Iris pigment epithelial cell (primary cell): ENCODE measurements at places on chromosomes 3 and 15.
A peak's percentile ranks its signal among the peaks of the same experiment; 100 is the strongest.

DNA sequence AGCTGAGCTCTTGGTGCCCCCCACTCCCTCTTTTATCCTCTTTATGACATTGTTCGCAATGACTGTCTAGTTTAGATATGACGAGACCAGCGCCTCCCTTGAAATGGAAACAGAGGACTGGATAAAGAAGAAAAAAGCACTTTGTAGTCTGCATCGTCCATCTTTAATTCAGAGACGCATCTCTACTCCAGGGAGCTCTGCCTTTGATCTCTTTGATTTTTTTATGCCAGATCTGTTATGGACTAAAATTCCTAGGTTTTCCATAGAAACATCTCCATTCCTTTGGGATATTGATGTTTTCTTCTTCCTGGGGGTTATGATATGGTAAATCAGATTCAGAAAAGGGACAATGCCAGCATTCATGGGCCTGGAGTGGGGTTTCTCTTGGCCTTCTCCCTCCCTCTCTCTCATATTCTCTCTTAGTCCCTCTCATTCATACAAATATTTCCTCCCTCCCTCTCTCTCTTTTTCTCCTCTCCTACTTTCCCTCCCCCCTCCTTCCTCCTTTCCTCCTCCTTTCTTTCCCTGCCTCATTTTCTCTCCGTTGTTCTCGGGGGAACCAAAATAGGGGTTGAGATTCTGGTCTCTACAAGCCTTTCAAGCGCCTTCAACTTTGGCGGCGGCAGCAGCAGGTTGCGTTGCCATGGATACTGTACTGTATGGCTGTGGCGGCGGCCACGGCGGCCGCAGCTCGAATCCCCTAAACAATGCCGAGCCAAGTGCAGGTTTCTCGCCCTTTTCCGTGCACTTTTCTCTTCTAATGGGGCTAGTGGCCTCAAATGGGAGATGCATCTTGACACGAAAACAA lies 45.5 kb downstream of the ZIC4 start:
- DNase-seq = no peak

DNA sequence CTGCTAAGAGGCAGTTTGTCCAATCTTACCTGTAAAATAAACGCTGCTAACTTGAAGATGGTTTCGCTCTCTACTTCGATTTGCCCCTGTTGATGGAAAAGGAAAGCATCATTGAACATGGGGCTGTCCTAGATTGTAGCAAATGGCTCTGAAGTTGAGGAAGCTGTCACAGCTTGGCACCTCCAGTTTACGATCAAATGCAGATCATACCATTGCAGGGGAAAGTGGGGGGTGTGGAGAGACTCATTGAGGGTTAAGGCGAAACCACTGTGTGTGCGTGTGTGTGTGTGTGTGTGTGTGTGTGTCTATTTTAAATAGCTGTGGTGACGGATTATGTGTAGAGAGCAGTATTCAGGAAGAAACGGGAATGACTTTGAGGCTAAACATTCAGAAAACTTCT lies 127.6 kb upstream of the LMOD3 start:
- peak; percentile 45 for DNase-seq

GRCh38 chr3:152039887-152040286 lies 166.4 kb downstream of the SUCNR1 start:
- no peak for DNase-seq

GRCh38 chr3:120111898-120112297 lies 17.7 kb upstream of the GSK3B start:
- DNase-seq = no peak

- DNase-seq = peak; percentile 72
Observed at GRCh38 chr15:66505430-66505811, 295 bp downstream of the ZWILCH start.

DNA sequence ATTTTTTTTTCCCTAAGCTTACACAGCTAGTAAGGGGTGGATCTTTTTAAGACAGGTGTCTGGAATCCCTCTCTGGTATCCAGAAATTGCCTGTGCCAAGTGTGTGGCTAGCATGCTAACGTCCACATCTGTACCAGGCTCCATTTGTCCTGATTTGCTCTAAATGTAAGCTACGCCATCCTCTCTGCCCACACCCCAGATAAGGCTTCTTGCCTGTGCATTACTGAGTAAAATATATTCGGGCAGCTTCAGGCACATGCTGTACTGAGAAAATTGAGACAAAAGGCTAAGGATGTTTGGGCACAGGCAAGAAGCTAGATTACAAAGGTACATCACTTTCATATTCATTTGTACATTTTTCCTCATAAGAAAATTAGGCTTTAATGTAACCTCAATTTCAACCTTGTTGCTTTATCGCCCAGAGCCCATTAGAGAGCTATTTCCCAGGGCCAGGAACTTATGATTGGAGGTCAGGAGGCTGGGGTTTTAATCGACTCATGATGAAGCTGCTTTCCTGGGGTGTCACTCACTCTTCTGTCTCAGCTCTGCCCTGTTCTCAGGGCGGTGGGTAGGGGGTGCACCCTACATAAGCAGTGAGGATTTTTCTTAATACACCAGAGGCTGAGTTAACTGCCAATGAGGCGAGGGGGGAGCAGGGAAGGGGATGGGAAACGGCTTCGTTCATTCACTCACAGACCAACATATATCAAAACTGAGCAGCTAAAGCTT lies 106.3 kb downstream of the RORA start:
- no peak for DNase-seq

DNA sequence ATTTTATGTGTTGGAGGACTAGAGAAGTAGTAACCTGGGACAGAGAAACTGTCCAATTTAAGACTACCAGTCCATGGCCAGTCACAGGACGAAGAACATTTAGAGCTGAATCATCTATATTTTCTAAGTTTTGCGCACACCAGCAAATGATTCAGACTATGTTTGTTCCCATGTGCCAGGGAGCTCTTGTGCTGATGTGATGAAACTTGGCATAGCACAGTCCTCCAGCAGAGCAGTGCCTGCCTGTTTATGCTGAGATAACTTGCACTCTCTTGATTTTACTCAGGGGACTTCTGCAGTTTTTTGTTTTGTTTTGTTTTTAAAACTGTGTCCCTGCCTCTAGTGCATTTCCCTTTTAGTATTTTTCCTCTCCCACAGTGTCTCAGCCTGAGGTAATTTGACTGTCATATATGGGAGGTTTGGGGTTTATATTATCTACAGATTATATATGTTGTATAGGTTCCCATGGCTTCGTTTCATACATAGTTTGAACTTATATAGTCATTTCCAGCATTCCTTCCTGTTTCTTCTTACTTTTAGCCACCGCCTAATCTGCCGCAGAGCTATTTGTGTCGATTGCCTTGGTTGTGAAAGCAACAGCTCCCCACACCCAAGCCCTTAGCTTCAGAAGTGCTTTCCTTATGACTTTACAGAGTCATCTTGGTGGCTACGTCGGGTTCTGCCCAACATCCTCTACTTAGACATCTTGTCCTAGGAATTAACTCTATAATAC lies 45.5 kb downstream of the PPM1L start:
- no peak for DNase-seq

GRCh38 chr15:94097552-94097951 lies 133.8 kb upstream of the MCTP2 start:
- no peak for DNase-seq

DNA sequence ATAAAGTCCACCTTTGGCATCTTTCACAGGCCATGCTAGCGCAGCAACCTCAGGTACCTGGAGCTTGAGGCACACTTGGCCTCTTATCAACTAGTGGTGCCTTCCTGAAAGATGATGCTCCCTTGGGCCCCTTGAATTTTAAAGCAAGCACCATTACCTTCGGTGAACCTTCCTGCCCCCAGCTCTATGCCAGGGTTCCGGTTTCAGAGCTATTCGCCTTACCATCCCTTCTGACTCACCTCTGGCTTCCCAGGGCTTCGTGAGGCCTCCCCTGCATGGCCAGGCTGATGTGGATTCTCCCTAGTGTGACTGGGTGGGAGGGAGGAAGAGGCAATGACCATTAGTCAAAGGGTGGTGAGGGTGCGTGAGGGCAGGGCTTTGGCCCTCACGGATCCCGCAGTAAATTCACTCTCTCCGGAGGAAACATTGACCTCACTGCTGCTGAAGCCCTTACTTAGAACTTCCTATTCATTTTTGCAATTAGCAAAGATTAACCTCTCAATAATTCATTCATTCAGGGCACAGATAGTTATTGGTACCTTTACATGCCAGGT lies 16.3 kb downstream of the BHLHE40 start:
- DNase-seq = peak; percentile 80

DNA sequence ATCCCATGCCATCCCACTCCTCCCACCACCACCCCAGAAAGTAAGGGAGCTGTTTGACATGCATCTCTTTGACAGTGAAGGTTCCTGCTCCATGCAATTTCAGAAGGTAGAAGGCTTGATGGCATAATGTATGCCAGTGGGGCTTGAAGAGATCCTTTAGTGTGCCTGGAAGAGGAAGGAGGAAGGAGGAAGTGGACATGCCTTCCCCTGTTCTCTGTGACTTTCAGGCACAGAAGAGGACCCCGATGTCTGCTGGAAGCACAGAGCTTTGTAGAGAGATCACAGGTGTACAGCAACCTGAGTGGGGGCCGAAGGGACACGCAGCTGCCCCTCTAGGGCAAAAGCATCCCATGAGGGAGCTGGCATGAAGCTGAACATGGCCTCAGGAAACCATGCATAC lies 171.6 kb downstream of the CD47 start:
- DNase-seq = no peak

- DNase-seq = no peak
Observed at GRCh38 chr15:90020021-90020735, 19.1 kb downstream of the ZNF710 start.

GRCh38 chr3:80018375-80018774 lies 250.6 kb upstream of the ROBO1 start:
- peak; percentile 43 for DNase-seq

GRCh38 chr15:83656943-83657528 lies 3.1 kb downstream of the ADAMTSL3 start:
- no peak for DNase-seq

DNA sequence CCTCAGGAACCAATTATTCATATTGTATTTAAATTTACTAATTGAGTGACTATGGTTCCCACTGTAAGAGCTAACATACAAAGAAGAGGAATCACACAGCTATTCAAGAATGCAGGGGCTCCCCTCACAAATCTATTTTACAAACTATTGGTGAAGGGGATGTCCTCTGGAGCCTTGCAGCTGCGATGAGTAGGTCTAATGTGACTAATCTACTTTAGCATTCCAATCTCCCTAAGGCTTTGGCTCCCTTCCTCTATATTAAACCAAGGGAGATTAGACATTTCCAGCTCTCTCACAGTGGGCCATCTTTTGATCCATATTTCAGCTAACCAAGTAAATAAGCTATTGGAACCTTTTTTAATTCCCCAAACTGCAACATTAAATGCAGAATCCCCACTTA lies 514.2 kb upstream of the BCHE start:
- peak; percentile 9 for DNase-seq

- DNase-seq = no peak
Observed at GRCh38 chr15:40424483-40425115, 16.2 kb upstream of the BAHD1 start.

GRCh38 chr3:174035328-174035886 lies 637.9 kb downstream of the NLGN1 start:
- peak; percentile 41 for DNase-seq

DNA sequence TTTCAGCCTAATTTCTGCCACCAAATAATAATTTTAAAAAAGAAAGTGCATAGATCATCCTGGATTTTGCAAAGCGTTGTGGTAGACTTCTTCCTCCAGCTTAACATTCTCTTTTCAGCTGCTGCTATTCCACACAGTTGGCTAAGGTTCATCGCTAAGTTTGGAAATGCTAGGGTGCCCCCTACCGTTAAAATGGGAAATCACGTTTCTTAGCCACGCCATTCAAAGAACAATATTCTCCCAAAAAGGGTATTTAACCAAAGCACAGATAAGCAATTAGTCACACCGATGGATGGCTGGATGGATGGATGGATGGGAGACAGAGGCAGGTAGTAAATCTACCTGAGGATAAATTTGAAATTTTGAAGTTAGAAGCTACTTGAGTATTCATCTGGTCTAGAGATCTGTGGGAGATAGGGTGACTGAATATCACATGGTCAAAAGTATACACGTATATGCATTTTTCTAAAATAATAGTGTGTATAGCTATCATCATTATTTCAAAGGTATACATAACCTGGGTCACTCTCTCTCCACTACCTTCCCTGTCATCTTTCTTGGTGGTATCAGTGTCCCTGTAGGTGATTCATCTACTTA lies 67.2 kb downstream of the EFHB start:
- DNase-seq = peak; percentile 58

GRCh38 chr3:126549861-126550487 lies 8.8 kb downstream of the C3orf22 start:
- no peak for DNase-seq

- no peak for DNase-seq
Observed at GRCh38 chr3:39191773-39192172, 622 bp downstream of the XIRP1 start.

DNA sequence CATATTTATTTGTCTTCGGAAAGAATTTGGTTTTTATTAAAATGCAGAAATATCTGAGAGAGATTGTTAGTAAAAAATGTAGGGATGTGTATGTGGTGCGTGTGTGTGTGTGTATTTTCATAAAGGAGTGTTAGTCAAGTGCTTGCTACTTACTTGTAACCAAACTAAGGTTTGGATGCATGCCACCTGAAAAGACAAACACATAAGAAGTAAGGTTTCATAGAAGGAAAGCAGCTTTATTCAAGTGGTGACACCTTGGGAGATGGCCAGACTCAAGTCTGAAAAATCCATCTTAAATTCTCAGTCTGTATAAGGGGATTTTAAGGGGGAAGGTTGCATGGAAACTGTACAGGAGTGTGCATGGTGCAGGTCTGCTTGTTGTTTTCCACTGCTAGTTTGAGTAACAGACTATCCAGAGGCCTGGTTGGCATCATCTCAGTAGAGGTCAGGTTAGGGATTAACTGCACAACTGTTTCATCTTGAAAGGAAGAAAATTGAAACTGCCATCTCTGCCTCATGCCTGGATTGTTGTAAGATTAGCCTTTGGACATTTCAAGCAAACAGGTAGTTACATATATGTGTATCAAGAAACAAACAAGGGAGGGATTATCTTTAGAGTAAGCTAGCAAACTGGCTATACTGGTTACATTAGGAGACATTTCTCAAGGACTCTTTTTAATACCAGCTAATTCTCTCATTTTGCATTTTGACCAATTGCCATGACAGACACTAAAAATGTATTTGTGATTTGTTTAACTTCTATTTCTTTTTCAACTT lies 196.7 kb downstream of the EPHA6 start:
- no peak for DNase-seq

DNA sequence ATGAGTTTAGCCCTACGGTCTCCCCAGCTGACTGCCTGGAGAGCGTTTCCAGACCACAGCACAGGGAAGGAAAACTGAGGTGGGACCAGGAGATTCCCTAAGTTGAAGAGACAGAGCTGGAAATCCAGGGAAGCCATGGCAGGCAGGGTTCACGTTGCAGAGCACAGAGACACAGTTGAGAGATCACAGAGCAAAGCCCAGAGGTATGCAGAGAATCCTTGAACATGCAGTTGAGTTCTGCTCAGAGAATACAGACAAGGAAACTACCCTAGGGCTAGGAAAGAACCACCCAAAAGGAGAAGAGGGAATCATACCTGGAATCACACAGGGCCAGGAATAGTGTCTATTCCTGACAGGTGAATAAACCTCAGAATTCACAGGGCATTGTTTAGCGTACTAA lies 14.3 kb downstream of the SLC28A1 start:
- peak; percentile 14 for DNase-seq

DNA sequence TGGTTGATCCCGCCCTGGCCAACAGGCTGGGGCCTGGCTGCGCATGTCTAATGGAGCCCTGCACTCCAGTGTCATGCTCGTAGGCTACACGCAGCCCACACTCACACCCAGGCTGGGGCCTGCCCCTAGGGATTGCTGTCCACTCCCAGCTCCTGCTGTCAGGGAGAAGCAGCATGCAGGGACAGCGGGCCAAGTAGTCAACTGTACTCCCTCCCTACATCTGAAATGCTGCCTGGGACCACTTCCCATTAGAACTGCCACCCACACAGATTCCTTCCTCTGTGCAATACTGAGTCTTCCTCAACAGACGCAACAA lies 16.1 kb downstream of the ALS2CL start:
- no peak for DNase-seq
